ENCODE measurements at places on chromosomes 5 and 9.
A peak's percentile ranks its signal among the peaks of the same experiment; 100 is the strongest.

GRCh38 chr5:87411973-87412629, 629 bp downstream of the CCNH start:
- peak; percentile 43 for DNase-seq

GRCh38 chr9:626596-626995, 214.9 kb upstream of the DMRT1 start:
- DNase-seq: no peak

- no peak for DNase-seq
These were observed 31.8 kb upstream of the FRRS1L start for GRCh38 chr9:109198736-109199382.

DNA sequence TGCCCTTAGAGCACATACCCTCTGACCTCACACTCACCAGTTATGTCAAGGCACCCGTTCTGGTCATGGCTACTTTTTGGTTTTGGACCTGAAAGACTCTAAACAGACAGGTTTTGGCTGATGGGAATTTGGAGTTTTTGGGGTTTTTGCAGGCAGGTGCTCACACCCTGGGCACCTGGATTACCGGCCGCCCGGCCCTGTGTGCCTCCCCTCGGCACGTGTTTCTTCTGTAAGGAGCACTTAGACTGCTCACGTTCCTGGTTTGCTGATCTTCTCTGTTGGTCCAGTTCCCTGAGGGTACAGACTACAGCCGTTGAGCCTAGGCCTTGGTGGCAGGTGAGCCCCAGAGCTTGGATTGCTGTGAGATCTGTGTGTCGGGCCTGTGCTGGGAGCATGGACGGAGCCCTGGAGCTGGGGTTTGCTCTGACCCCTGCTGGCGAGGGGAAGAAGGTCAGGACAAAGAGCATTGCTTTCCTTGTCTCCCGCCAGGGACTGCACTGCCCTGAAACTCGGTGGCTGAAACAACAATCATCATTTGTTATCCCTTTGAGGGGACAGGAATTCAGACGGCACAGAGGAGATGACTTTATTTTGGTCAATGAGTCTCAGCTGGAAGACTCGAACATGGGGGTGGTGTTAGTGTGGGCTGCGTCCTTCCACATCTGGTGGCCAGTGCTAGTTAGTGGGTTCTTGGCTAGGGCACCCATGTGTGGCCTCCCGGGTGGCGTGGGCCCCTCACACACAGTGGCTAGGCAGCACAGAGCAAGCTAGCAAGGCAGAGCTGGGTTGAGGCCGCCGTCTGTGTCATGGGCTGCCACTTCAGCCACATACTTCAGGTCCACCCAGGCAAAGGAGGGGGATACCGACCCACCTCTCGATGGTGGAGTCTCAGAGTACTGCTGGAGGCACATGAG, 76.4 kb downstream of the EHMT1 start:
- DNase-seq: peak; percentile 84

DNA sequence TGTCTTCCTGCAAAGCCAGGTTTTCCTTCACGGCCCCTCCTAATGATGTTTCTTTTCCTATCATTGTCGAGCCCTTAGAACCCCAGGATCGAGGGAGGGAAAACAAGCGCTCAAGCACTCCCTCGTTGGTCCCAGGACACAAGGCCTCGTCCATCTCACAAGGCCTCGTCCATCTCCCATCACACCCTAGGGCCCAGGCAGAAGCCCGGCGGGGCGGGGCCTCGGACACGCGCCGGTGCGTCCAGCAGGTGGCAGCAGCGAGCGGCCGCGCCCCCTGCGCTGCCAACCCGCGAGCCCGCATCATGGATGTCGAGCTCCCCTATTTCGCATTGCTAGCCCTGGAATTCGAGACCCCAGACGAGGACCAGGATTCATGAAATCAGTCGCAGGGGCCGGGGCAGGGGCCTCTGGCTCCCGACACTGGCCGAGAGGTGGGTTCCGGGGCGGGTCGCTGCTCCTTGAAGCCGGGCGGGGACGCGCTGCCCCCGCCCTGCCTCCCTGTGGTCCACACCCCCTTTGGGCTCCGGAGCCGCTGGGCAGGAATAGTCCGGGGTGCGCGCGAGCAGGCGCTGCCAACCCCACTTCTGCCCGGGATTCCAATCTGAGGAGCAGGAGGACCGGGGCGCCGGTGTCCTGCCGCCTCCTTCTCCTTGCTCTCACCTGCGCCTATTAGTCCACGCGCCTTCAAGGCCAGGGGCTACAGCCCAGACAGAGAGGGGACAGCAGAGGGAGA, at the start of gene ABLIM3:
Gene ABLIM3, plus strand, starts transcription at position 270 of the 733 bp plus-strand sequence. CDS start 603 bp downstream, outside the sequence.
- DNase-seq: peak; percentile 86

- DNase-seq: no peak
These were observed 217.5 kb upstream of the S1PR3 start for GRCh38 chr9:88773627-88774244.

DNA sequence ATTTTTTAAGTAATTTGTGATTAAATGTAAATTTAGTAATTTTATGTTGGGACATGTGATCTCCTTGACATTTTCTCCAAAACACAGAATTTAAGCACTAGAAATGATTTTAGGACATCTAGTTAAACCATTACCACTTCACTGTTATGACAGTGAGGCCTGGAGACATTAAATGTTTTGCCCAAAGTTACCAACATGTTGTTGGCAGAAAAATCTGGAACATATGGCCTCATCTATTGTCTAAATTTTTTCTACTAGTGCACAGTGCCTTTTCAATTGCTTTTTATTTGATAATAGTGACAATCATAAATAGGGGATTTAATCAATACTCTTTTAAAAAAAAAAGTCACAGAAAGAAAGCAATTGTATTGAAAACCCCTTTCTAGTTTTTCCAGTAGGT, 45.6 kb downstream of the PIK3R1 start:
- DNase-seq: no peak

- peak; percentile 73 for DNase-seq
These were observed 215.8 kb upstream of the TRIM32 start for GRCh38 chr9:116471093-116471906.
